AG10803 (cell line): ENCODE measurements at places on chromosomes 5 and 9.

- no peak for DNase-seq
Observed at GRCh38 chr5:173035904-173036707, 20.0 kb upstream of the CREBRF start.

- no peak for DNase-seq
Observed at GRCh38 chr9:70283848-70284247, 25.1 kb downstream of the SMC5 start.

DNA sequence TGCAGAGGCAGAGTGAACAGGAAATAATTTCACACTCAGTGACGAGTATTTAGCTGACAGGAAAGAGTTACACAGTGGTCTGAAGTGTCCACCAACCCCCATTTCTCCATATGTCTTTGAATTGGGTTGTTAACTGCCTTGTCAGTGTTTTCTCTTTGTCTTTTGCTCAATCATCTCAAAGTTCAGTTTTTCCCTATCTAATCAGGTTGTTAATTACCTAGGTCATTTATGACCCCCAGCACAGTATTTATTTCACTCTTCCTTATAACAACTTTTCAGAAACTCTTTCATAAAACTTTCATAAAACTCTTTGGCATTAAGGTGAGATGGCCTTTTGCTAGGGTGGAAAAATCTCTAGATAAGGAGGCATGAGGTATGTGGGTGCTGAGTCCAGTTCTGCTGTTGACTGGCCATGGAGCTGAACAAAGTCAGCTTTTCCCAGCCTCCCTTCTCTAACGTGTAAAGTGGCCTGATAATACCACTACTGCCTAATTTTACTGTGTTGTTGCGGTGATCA lies 5.2 kb upstream of the ALDOB start:
- no peak for DNase-seq

DNA sequence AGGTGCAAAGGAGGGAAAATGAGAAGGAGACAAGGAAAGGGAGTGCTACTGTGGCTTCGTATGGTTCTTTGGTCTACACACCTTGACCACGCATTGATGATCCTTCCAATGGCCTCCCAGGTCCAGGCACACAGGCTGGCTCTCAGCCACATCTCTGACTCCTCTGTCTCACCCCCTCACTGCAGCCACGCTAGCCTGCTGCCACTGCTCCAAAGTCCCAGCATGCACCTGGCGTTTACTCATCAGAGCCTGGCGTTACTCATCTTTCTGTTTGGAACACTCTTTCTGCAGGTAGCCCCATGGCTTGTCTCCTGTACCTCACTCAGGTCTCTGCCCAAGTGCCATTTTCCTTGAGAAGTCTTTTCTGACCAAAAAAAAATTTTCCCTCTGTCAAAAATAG lies 195.5 kb downstream of the SNCAIP start:
- DNase-seq, result no peak
